Skin of body (tissue), 3 donors: ENCODE measurements at places on chromosomes 2 and 18. TPM values are rescaled to one million over a fixed set of nuclear protein-coding genes. Genes with fewer than 3 reads are reported as not detected.

- DNase-seq = peak; percentile 50
Observed at GRCh38 chr18:6781796-6782195, 52.3 kb downstream of the ARHGAP28 start.

The LAMA1 gene
- total RNA-seq = 2.4 TPM

- no peak for DNase-seq
Observed at GRCh38 chr18:75076286-75076685, 132.7 kb downstream of the PTGR3 start.

DNA sequence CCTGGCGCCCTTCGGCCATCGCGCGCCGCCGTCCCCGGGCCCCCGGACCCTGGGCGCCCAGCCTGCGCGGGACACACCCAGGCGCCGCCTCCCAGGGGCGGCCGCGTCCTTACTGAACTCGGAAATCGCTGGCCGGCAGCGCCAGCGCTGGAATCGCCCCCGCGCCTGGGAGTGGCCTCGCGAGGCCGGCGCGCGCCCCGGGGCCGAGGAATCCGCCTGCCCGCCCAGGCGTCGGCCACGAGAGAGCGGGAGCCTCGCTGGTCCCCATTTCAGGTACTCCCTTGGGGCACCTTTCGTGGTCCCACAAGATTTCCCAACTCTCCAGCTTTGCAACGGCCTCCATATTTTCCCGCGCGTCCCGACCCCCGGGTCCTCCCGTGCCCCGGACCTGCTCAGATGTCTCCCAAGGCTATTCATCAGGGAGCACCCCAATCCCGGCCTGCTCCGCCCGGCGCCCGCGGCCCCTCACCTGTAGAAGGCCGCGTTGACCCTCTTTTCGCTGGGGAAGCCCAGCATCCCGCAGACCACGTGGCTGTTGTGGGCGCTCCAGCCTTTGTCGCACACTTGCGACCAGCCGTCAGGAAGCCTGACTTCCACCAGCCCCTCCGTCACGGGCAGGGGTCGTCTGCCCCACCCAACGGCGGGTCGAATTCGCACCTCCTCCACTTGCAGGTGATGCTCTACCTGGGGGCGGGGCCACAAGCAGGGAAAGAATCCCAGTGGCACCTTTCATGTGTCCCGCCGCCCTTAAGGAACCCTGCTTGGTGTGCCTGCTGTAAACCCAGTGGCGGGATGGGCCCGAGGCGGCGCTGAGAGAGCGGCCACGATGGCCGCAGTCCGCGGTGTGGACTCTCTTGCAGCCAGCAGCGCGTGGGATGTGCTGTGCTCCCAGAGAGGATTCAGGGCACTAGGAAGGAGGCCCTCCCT lies 4.6 kb downstream of the LOXL3 start:
- DNase-seq = no peak

The GALNT5 gene
- total RNA-seq = 8.3 TPM

DNA sequence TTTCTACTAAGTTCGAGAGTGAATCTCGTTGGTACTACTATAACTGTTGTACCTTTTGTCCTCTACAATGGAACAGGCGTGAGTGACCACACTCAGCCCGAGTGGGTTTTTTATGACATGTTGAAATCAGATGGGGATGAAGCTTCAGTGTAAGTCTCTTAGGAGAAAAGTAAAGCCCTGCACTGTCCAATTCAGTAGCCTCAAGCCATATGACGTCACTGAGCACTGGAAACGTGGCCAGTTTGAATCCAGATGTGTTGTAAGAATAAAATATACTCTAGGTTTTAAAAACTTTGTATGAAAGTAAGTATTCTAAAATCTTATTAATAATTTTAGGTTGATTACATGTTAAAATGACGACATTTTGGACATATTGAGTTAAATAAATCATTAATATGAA lies 101.7 kb upstream of the SP3 start:
- no peak for DNase-seq

The ECEL1 gene
- 0.30 TPM for total RNA-seq

DNA sequence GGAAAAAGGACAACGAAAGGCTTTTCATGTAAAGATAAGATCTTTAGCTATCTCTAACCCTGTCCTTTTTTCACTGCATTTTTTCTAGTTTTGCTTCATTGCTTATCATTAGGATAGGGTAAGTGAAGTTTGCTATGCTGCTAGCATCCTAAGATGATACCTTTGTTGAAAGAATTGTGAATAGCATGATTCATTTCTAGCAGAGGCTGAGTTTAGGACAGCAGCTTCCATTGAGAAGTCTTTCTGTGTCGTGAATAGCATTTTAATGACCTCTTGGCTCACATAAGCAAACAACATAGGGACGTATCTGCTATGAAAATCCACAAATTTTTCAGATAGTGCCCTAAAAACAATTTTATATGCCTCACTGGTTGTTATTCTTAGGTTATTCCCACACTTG lies 36.4 kb upstream of the GAREM2 start:
- no peak for DNase-seq

GRCh38 chr18:9722691-9723090 lies 14.6 kb downstream of the RAB31 start:
- DNase-seq = no peak

- no peak for DNase-seq
Observed at GRCh38 chr2:84816426-84817026, 64.4 kb downstream of the TRABD2A start.

GRCh38 chr18:26556573-26556972 lies 8.2 kb upstream of the KCTD1 start:
- DNase-seq = no peak

The C2orf15 gene
- total RNA-seq = 1.4 TPM

The C2orf66 gene
- 0.69 TPM for total RNA-seq

DNA sequence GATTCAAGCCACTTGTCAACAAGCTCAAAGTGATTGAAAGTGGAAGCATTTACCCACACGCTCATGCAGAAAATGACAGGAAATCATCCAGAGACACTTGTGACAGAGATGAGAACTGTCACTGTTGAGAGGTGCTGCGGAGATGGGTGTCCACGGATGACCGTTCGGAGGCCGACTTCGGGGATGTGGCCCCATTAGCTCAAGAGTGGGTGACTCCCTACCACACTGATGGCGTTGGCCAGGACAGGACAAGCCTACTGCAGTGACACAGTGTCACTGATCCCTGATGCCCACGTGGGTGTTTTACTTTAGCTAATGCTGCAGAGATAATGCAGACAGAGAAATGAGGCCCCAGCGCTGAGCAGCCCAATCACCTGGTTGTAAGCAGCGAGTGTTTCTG lies 81.5 kb upstream of the YWHAQ start:
- DNase-seq = no peak

The CNGA3 gene
- total RNA-seq = 0.10 TPM

The COL4A4 gene
- total RNA-seq = 0.30 TPM

The ST8SIA5 gene
- total RNA-seq = 0.59 TPM

The ARMC9 gene
- 8.8 TPM for total RNA-seq

GRCh38 chr2:164458792-164459191 lies 162.5 kb downstream of the GRB14 start:
- no peak for DNase-seq

The IL18RAP gene
- 0.89 TPM for total RNA-seq

- no peak for DNase-seq
Observed at GRCh38 chr2:47664817-47665216, 118.1 kb upstream of the MSH6 start.

The L3MBTL4 gene
- total RNA-seq = 17.5 TPM

DNA sequence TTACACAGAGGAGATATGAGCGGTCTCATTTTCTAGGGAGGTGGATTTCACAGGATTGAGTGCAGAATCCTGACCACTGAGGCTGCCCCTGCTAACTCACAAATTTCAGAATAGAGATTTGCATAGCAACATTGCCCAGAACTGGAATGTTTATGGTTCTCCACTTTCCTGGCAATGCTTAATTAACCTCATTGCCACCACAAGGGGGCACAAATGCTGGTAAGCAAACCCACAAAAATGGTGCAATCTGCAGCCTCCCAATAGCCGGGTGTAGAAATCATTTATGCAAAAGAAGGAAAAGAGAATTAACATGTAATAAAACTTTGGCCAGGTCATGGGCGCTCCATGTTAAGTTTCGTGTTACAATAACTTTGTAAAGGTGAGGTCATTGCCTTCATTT lies 112.4 kb downstream of the CYRIA start:
- DNase-seq = no peak

GRCh38 chr18:55012008-55012407 lies 52.7 kb upstream of the CCDC68 start:
- peak; percentile 87 for DNase-seq

The ETAA1 gene
- total RNA-seq = 18.1 TPM

The ALKAL2 gene
- 1.4 TPM for total RNA-seq

The SLC4A3 gene
- total RNA-seq = 2.5 TPM

The TEX44 gene
- total RNA-seq = not detected

The ASXL3 gene
- total RNA-seq = 6.1 TPM

GRCh38 chr2:26613241-26614215 lies 27.6 kb downstream of the CIB4 start:
- DNase-seq = no peak

- DNase-seq = no peak
Observed at GRCh38 chr2:240287011-240287410, 146.6 kb upstream of the OTOS start.

DNA sequence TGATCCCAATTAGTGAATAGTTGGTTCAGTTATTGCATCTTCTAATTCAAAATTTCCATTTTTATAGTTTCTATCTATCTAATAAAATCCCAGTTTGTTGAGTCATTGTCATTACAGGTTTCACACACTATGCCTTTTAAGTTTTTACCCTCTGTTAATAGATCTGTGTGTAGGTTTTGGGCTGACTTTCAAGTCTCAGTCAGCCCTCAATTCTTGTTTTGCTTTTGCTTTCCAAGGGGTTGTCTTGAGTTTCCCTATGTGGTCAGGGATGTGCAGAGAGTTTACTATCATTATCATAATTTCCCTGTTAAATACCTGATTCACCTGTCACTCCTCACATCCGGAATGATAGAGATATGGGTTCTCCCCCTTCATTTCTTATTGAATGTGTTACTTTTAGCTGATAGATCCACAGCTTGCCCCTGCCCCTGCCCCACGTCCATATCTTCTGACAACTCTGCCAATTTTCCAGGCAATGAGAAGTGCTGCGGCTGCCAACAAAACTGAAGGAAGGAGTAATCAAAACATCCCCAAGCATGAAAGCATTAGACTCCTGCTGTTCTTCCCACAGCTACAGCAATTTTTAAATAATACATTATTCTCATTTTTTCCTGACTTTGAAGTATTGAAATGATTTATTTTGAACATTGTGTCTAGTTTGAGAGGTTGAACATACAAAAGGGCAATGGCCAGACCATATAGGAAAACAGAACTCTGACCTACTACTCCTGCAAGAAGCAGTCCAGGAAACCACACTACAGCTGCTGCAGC lies 1064.8 kb downstream of the SUCLG1 start:
- DNase-seq = no peak
